ENCODE measurements at places on chromosomes 5 and 9.

GRCh38 chr5:151208481-151208914 lies 15.4 kb downstream of the CCDC69 start:
- DNase-seq: no peak

GRCh38 chr9:96065482-96066251 lies 190.2 kb downstream of the ERCC6L2 start:
- DNase-seq: no peak

DNA sequence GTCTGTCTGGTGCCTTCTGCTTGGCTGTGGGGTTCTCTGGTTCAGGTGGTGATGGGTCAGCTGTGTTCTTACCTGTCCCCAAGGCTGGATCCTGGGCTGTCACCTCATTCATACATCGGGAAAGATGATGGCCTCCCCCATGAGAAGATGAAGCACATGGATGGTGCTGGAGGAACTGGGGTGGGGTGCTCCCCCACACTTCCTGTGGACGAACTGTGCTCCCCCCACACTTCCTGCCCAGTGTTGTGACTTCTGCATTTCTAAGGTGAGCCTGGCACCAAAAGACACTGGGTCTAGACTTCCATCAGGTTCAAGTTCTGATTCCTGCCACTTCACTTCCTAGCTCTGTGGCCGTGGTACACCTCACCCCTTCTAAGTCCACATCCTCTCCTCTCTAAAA lies 4.3 kb upstream of the SURF6 start:
- DNase-seq: no peak

DNA sequence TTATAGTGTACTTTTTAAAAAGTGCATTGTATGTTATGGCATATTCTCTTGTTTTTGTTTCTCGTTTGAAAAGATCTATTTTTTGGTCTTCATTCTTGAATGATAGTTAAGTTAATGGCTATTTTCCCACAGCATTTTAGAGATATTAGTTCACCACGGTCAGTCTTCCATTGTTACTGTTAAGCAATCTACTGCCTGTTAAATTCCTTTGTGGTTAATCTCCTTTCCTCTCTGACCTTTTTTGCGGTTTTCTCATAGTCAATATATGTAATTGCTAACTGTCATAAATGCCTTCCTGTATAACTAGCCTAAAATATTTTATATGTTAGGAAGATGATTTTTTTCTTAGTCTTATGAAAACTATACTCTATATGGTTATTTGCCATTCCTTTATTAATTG lies 250.8 kb upstream of the FBXL7 start:
- DNase-seq: no peak

GRCh38 chr5:33649549-33650482 lies 209.1 kb downstream of the TARS1 start:
- DNase-seq: no peak

- DNase-seq: no peak
Observed at GRCh38 chr9:21695443-21695842, 107.0 kb upstream of the MTAP start.

DNA sequence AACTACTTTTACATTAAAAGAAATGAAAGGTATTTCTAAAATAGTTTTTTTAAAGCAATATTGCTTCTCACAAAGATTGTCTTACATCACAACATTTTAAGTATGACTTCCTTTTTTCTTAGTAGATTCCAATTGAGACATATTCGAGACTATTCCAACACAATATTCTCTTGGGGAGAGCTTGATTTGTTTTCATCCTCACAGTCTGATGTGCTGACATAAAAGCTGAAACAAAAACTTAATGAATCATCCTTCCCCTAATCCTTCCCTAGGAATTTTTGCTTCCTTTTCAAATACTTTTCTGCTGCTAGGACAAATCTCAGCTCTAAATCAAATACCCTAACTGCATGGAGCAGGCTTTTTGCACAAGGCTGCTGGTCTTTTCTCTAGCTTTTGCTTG lies 245.8 kb upstream of the MAP3K1 start:
- DNase-seq: no peak

- no peak for DNase-seq
Observed at GRCh38 chr9:95434116-95435073, 82.4 kb downstream of the PTCH1 start.
